NCI-H2081 (cell line): ENCODE measurements at places on chromosomes 2 and 18.

DNA sequence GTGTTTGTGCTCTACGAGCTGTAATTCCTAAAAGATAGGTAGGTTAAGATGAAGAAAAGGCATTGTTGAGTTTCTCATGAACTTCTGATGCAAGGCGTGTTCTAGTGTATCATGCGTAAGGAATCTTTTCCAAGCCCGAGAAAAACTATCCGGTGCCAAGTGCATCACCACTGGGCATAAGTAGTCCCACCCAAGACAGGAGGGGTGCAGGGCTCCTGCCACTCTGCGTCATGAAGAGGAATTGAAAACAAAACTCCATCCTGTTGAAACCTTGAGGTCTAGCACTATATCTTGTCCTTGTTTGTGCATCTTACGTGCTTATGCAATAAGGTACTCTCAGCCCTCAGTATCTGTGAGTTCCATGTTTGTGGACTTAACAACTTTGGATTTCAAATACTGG, 45.7 kb downstream of the RAB31 start:
- no peak for DNase-seq

DNA sequence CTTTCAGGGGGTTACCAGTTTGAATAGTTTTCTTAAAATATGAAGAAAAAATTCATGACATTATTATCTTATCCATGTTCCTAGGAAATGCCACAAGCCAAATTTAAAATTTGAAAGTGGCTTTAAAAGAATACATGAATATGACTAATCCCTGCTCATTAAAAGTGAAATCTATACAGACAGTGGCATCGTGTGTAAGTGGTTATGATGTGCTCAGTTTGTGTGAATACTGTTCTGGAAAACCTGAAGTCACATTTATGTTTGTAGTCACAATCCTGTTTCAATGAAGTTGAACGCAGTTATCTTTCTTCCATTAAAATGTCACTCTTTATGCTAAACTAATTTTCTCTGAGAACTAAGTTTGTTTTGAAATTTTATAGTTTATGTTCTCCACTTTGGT, 75.8 kb downstream of the GORASP2 start:
- no peak for DNase-seq

GRCh38 chr2:203645831-203646230, 60.6 kb upstream of the CD28 start:
- no peak for DNase-seq

- no peak for DNase-seq
These were observed 227.2 kb upstream of the SETBP1 start for GRCh38 chr18:44453505-44453904.

- no peak for DNase-seq
These were observed 116.9 kb downstream of the RND3 start for GRCh38 chr2:150370561-150370960.

DNA sequence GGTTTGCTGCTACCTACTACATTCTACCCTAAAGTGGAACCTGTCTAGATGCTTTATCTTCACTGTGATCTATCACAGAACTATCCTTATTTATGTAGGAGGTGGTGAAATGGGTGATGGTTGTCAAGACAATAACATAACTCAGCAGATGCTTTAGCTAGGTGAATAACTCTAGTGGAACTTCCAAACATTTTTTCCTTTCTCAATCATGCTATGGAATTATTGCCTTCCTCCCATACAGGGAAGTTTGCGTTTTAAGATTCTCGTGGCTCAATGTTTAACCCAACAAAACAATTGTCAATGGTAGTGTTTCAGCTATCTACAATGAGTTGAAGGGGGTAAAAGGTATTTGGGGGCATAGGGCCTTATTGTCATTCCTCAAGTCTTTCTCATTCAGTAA, 82.6 kb upstream of the GLI2 start:
- DNase-seq: no peak

- no peak for DNase-seq
These were observed 31.9 kb downstream of the TFCP2L1 start for GRCh38 chr2:121253021-121253673.

DNA sequence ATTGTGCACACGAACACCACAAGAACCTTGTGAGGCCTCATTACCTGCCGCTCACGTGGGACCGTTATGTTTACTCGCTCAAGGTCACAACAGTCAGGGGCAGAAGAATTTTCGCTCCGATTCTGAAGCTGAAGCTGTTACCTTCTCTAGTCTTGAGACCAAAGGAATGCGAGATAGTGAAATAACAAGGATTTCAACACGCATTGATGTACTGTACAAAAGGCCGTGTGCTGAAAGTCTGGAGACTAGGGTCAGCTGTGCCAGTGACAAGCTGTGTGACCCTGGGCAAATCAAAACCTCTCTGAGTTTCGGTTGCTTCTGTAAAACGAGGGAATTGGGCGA, 583 bp downstream of the NEMP2 start:
- DNase-seq: peak; percentile 42

- no peak for DNase-seq
These were observed 154.1 kb downstream of the BAZ2B start for GRCh38 chr2:159462201-159462785.

- no peak for DNase-seq
These were observed 17.2 kb downstream of the REV1 start for GRCh38 chr2:99472600-99472960.

- DNase-seq: peak; percentile 11
These were observed 307.2 kb downstream of the FBXO15 start for GRCh38 chr18:73840319-73840945.

DNA sequence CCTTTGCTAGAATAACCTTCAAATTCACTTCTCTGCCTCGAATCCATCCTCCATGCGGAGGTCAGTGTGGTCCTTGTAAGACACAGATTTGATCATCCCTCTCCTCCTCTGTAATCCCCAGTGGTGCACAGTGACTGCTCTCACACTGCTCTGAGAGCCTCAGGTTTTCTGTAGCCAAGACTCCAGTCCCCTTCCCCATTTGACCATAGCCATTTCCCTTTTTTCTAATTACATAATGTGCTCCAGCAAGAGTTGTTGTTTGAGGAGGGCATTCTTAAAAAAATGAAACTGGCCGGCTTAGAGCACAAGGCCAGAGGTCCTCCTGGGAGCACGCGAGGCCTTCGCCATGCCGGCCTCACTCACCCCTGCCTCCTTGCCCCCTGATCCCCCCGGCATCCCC, 34.7 kb upstream of the LPIN1 start:
- no peak for DNase-seq

DNA sequence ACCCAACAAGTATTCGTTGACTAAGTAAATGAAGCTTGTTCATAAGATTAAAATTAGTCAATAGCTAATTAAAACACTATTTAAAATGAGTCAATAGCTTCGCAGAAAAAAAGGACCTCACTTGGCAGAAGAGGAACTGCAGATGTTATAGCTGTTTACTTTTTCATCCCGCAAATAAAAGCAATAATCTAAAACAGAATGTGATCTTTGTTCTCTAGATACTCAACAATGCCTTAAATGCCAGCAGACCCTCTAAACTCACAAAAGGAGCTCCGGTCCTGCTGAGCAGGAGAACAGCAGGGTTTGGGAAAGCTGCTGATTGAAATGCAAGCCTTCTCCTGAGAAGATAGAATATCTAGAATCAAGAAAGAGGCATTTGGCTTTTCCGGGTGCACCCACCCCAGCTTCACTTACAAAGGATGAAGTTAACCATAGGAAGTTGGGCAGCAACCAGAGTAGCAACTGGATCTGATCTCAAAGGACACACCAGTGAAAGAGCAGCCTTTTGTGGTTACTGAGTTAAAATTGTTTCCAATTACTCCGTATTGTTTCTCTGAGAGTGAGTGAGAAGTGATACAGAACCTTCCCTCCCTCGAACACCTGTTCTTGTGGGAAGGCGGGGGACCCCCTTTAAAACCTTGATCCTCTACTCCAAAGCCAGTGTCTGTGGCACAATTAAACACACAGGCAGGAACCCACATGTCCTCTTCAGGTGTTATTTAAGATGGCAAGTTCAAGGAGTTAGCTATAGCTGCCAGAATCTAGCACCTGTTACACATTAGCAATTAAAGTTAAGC, 6.8 kb downstream of the CCBE1 start:
- DNase-seq: no peak

DNA sequence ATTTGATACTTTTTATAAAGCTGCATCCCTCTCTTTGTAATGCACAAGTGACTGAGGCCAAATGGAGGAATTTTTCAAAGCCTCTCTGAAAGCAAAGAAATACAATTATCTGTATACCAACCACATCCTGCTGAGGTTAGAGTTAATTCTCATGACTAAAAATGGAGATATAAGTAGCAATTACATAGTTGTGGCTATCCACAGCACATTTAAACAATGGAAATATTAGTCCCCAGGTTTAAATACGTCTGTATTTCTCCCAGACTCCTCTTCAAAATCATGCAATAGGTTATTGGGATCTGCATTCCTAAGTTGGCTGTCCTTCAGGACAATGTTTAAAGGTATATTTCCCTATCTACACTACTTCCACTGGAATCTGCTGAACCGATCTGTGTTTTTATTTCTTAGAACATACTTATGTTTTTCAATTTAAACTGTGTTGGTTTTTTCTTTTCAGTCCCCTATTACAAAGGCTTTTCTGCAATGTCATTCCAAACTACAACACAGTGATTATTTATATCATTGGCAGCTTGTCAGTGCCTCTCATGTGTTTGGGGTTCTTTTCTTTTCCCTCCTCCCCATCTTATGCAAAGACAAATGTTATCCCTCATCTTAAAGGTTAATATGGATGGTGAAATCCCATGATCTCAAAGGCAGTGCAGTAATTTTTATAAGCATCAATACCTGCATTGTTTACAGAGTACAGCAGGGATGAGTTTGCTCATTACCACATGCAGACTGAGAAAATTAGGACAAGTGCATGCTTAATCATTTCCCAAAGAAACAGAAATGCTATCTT, 134.8 kb upstream of the FSHR start:
- DNase-seq: no peak

DNA sequence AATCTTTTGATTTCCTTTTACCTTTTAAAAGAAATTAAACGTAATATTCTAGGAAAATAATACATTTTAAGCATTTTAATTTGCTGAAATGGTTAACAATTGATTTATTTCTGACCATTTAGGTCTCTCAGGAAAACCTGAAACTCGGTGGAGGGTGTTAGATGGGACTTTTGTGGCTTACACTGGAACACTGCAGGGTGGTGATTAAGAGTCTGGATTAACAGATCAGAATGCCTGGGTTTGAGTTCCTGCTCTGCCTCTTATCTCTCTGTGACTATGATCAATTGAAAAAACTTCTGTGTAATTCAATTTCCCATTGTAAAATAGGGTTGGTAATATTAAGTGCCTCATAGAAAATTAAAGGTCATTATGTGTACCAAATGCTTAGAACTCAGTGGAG, 168.7 kb downstream of the UBE2E3 start:
- no peak for DNase-seq

GRCh38 chr2:120700659-120701058, 35.0 kb upstream of the GLI2 start:
- no peak for DNase-seq

DNA sequence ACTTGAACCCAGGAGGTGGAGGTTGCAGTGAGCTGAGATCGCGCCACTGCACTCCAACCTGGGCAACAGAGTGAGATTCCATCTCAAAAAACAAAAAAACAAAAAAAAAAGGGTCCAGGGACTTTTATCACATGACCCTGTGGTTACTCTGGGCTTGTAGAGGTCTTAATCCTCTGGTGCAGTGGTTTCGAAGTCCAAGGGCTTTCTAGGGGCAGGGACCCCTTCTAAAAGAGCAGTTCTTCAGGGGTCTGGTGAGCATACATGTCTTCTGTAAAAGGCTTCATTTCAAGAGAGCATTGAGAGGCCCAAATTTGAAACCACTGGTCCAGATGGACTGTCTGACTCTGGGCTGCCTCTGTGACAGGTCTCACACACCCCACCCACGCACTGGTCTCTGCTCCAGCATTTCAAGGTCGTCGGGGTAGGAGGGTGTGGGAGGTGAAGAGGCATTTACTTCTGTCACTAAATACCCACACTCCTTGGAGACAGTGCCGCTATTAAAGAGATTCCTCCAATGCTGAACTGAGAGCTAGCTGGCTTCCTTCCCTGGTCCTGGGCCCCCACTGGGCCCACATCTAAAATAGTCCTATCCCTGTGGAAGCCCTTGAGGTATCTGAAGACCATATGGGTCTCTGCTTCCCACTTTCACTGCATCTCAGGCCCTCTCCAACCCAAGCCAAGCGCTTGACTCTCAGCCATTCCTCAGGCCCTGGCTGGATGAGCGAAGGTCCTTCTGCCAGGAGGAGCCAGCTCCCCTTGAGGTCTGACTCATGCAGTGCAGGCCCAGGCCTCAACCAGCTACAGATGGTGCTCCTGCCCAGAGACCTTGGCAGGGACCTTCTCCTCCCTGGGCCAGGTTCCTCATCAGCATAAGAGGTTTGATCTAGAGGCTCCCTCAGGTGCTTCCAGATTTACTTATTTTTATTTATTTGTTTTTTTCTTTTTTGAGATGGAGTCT, 44.8 kb downstream of the PAX8 start:
- no peak for DNase-seq

GRCh38 chr2:81513328-81513727, 1208.8 kb upstream of the LRRTM1 start:
- DNase-seq: no peak

DNA sequence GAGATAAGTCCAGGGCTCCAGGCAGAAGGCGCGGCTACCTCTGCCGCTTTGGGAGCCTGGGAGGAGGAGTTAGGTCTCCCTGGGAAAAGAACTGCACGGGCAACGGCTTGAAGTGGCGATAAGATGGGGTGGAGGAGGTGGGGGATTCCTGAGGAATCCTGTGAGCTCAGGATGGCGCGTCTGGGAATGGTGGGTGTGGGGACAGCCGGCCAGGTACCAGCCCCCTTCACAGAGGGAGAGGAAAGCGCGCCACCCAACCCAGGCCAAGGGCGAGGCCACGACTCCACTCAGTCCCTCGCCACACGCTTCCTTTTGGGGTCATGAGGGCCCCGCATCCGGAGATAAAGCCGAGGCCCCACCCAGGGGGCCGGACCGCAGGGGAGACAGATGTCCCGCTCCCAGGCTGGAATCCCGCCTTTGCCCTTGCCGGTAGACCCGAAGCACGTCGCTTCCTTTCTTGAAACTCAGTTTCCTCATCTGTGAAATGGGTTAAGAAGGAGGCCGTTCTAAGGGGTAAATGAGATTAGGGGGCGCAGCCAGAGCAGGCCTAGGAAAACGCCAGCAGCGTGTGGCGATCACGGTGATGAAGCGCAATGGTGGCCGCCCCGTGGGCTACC, 1.7 kb upstream of the CTDSP1 start:
- DNase-seq: peak; percentile 45

- DNase-seq: no peak
These were observed 890 bp upstream of the SLC4A3 start for GRCh38 chr2:219626540-219626939.

GRCh38 chr18:79599441-79599931, 80.1 kb upstream of the CTDP1 start:
- no peak for DNase-seq

DNA sequence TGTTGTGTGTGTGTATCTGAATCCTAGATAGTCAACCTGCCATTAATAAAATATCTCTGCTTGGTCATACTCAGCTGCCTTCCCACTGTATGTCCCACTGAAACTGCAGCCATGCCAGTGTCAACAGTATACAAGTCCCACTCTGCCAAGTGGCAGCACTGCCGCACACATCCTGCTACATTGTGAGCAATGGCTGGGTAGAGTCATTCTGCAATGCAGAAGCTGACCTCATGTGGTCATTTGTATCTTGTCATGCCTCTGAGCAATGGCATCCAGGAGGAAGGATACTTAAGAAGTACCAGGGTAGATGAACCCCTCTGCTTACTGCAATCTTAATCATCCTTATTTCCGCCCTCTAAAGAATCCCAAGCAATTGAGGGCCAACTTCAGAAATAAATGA, 302.2 kb upstream of the DDX18 start:
- no peak for DNase-seq
